ENCODE measurements at places on chromosomes 12 and 14.
A peak's percentile ranks its signal among the peaks of the same experiment; 100 is the strongest.

- DNase-seq, result no peak
These were observed 119.0 kb upstream of the SLC38A4 start for GRCh38 chr12:46944771-46945170.

- DNase-seq, result no peak
These were observed 61.6 kb downstream of the CPM start for GRCh38 chr12:68871396-68871795.

GRCh38 chr14:23102801-23103200 lies 2.0 kb downstream of the CIROP start:
- DNase-seq, result no peak

GRCh38 chr14:92687681-92688433 lies 60.6 kb downstream of the LGMN start:
- peak; percentile 50 for DNase-seq

DNA sequence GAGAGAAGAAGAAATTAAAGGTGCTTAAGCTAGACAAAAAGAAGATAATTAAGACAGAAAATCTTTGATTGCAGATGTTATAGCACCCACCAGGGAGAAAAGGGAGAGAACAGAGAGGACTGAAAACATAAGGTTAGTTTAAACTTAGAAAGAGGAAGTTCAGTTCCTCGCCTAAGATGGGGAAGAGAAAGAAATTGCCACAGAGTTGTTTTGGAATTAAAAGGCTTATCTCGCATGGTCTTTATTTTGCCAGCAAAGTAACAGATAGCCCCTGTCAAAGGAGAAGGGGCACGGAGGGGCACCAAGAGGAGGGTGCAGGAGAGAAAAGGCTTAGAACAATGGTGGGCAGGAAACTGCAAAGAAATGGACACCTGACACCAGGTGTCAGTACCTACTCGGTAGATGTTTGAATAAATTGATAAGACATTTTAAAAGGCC lies 17.8 kb upstream of the OXA1L start:
- DNase-seq, result no peak

DNA sequence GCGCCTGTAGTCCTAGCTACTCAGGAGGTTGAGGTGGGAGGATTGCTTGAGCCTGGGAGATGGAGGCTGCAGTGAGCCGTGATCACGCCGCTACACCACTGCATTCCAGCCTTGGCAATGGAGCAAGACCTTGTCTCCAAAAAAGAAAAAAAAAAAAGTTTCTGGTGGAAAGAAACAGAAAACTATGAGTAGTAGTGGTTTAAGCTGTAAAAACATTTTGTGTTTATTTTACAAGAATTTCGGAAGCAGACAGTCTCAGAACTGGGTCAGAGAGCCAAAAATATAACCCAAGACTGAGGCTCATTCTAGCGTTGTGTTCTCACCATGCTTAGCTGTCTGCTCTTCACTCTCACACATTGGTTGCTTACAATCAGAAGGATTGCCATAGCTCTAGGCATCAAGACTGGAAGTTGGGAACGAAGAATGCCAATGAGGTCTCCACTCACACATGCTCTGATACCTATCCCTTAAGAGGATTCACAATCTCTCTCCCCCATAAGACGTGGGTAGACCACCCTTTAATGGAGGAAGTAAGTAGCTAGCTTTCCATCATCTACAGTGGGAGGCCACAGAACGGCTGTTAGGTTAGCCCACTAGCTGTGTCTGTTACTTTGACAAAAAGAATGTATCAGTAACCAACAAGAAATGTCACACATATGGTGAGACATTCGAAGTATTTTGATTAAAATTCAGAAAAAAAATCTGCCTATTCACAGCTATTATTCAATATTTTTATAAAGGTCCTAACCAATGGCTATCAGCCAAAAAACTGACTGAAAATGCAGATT lies 117.6 kb upstream of the RASSF8 start:
- DNase-seq, result no peak

DNA sequence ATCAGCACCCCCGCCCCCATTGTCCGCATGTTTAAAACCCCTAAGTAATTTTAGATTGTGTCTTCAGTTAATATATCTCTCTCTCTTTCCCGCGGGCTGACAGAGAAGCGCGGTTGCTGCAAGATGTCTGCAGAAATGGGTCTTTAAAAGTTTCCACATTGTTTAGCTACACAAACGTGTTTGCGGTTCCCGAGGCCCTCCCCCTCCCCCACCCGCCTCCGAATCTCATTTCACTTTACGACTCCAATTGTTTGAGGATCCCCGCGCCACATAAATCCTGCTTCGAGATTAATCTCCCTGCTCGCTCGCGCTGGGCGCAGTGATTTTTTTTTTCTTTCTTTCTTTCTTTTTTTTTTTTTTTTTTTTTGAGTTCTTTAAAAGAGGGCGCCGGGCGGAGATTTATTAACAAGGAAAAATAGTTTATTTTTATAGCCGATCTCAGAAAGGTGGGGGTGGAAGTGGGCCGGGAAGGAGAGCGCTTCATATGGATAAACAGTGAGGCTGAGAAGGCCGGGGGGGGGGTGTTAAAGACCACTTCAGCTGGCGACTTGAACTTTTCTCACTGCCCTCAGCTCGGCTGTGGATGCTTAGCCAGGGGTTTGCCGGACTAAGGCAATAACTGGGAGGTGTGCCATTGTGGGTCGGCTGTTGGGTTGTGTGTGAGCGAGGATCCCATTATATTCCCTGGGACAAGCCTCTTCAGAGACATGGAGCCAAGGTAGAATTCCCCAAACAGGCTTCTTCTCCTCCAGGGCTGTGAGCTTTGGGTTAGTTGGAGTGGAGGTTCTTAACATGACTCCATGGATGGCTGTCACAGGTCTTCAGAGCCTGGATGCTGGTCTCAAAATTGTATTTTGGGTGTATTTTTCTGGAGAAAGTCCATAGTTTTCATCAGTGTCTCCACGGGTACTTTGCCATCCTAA lies 39.7 kb upstream of the TBX5 start:
- peak; percentile 5 for DNase-seq

DNA sequence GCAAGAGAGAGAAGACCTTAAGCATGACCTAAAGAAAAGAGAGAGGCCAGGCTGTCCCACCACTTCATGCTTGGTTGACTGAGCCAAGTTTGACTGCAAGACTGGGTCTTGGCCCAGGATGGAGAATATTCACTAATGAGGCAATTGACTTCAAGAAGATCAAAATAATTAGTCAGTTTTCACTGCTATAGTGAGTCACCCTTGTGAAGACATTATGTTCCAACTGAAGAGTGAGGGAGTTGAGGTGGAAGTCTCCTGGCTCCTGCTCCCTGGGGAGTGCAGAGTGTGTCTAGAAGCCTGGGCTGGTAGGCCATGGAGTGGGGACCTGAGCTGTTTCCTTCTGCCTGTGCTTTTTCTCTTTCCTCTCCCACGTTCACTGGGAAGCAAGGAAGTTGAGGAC lies 117.6 kb downstream of the CACNA1C start:
- DNase-seq, result no peak

GRCh38 chr12:1776170-1776921 lies 44.0 kb upstream of the LRTM2 start:
- DNase-seq, result no peak

GRCh38 chr12:45914090-45914489 lies 76.3 kb downstream of the SCAF11 start:
- DNase-seq, result no peak
